Activated T-helper 1 cell treated with anti-CD3 and anti-CD28 coated beads, Interleukin-12 subunit alpha, Interleukin-12 subunit beta, Interleukin-2, Interleukin-4 antibody, amounts not matched to agents 30 ng/mL and 10 ng/mL and 1 ng/mL, durations not matched to agents 14 hours and 24 hours and 36 hours (primary cell): ENCODE measurements at places on chromosomes 5 and 9. TPM values are rescaled to one million over a fixed set of nuclear protein-coding genes. Genes with fewer than 3 reads are reported as not detected.

DNA sequence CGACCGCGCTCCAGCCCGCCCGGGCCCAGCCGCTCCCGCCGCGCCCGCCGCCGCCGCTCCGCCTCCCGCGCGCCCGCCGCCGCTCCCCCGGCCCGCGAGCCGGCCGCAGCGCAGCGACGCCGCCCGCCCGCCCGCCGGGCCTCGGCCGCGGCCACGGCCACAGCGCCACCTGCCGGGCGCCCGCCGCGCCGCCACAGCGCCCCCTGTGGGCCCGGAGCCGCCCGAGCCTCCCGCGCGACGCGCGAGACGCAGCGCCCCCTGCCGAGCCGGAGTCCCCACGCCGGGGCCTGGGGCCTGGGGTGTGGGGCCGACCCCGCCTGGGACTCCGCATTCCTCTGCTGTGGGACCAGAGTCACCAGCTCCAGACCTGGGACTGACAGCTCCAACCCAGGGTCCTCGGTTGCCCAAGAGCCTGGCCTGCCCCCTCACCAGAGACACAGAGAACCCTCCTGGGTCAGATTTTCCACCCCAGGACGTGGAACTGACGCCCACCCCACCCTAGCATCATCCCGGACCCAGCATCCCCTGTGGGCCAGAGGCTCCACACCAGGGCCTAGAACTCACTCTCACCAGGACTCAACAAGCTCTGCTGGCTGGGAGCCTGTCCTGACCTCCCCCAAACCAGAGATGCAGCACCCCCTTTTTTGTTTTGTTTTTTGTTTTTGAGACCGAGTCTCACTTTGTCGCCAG is at the start of gene RAPGEF1:
TSS of gene RAPGEF1 (minus strand) at position 118 of the 690 bp plus-strand sequence. CDS start 246 bp downstream, outside the sequence.
- peak; percentile 84 for DNase-seq

- no peak for DNase-seq
Measured at GRCh38 chr5:157362012-157362411, 96.1 kb downstream of the CYFIP2 start.

GRCh38 chr9:88270413-88270812 is 117.8 kb upstream of the SPIN1 start:
- no peak for DNase-seq

GRCh38 chr9:123048748-123049147 is 15.3 kb downstream of the GPR21 start:
- no peak for DNase-seq

DNA sequence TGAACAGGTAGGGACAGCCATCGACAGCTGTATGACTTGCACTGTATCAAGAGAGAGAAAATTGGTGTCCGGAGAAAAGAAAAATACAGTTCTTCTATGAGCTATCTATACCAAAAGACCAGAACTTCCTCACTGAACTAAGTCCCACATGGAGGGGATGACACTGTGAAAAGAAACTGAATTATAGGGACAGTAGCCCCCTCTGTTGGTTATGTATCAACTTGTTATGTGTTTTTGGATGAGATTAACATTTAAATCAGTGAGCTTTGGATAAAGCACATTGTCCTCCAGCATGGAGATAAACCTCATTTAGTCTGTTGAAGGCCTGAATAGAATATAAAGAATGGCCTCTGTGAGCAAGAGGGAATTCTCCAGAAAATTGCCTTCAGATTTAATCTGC is 176.6 kb upstream of the SH3GL2 start:
- DNase-seq: no peak

- no peak for DNase-seq
Measured at GRCh38 chr5:138616508-138616907, 41.3 kb upstream of the HSPA9 start.

DNA sequence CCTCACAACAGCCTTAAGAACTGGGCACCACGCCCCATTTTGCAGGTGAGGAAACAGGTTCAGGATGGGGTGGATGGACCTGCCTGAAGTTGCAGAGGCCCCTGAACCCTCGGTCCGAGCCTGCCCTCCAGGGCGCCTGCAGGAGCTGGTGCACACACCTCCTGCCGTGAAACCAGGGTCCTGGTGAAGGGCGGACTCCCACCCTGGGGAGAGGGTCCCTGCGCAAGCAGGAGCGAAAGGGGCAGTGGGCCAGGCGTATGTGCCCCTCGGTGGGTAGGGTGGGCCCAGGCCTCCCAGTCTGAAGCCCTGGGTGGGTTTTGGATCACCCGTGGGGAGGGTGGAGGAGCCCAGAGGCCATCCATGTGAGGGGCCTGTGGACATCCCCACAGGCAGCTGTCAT is 37.9 kb downstream of the HK3 start:
- no peak for DNase-seq

DNA sequence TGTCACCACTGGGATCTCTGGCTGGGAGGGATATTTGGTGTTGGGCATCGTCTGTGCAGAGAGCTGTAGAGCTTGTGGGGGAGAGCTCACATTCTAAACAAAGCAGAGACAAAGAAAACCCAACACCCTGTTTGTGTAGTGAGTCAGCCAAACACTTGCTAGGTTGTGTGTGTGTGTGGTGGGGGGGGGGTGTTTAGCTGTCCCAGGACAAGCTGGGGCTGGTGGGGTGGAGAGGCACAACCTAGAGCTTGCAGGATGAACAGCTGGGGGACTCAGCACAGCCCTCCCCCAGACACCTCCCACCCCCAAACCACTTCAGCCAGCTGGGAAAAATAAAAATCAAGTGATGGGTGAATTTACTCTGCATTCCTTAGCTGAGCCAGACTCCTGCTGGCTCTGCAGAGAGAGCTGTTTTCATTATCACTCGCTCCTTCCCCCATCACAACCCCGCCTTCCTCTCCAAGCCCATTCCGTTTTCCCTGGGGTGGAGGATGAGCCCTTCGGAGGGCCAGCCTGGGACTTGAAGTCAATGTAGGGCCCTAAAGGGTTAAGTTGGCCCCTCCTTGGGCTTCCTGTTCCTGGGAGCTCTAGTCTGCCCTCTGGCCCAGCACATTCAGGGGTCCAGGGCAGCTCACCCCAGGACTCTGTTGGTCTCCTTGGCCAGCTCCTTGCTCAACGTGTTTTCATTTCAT is 2.6 kb downstream of the OLFML2A start:
- DNase-seq: no peak

- no peak for DNase-seq
Measured at GRCh38 chr5:171520300-171521174, 101.1 kb downstream of the FGF18 start.

DNA sequence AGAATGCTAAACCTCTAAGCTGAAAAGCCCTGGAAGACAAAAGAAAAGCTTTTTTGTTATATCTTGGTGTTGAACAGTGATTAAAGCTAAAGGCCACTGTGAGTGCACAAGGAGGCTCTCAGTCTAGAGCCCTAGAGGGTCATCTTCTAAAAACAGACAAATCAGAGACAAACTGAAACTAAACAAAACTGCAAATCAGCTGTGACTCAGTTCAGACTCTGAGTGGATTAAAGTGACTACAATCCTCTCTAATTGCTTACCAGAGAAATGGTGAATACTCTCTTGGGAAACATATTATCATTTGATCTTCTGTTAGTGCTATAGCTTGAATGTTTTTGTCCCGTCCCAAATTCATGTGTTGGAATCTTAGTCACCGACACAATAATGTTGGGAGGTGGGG is 491.9 kb downstream of the CDH18 start:
- DNase-seq: no peak

Gene OR1N2
- total RNA-seq: not detected in 2 replicates

Gene HMCN2
- total RNA-seq: not detected in 2 replicates

Gene TAF11L10
- total RNA-seq: not detected in 2 replicates

Gene HAND1
- total RNA-seq: not detected in 2 replicates

Gene TIMD4
- 24.5 and 27.3 TPM in 2 replicates for total RNA-seq
